ENCODE measurements at places on chromosomes 1 and 21. TPM values are rescaled to one million over a fixed set of nuclear protein-coding genes. Genes with fewer than 3 reads are reported as not detected.

GRCh38 chr1:10789803-10790702 lies 6.4 kb downstream of the CASZ1 start:
- DNase-seq, result no peak

GRCh38 chr1:107142140-107142542 lies 1.3 kb downstream of the NTNG1 start:
- no peak for DNase-seq

GRCh38 chr1:42921769-42922168 lies 36.9 kb downstream of the SLC2A1 start:
- no peak for DNase-seq

DNA sequence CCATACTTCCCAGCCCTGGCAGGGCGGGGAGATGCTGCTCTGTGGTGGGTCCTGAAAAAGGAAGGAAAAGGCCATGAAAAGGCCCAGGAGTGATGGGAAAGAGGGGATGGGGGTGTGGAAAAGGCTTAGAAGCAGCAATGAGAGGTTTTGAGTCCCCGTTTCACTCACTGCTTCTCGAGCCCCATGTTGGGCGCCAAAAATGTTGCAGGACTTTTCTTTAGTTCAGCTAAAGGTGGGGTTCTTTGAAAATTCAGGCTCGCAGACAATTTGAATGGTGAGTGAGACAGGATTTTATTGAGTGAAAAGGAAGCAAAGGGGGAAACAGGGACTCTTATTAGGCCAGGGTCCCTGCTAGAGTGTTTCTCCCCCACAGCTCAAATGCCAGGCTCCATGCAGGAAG lies 93.1 kb downstream of the MRPS6 start:
- DNase-seq, result no peak

DNA sequence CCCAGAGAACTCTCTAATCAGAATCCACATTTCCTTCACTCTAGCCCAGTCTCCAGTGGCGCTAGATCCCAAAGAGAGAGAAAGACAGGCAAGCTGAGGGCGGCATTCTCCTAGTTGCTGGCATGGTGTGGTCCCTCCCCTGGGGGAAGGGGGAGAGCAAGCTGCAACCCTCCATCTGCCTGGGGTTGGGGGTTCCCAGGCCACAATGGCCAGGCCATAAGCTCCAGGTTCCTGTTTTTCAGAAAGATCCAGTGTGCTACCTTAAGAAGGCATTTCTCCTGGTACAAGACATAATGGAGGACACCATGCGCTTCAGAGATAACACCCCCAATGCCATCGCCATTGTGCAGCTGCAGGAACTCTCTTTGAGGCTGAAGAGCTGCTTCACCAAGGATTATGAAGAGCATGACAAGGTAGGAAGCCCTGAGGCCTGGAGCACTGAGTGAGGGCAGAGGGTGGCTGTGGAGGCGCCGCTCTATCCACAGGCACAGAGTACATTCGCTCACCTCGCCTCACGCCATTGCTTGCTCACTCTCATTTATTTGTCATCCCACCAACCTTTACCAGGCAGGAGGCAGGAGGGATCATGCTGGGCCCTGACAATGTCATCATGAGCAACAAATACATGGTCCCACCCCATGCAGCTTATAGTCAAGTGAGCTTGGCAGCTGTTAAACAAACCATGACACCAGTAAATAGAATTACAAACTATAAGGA lies 6.6 kb downstream of the CSF1 start:
- no peak for DNase-seq

GRCh38 chr1:109252167-109252892 lies 3.0 kb downstream of the CELSR2 start:
- DNase-seq, result no peak

DNA sequence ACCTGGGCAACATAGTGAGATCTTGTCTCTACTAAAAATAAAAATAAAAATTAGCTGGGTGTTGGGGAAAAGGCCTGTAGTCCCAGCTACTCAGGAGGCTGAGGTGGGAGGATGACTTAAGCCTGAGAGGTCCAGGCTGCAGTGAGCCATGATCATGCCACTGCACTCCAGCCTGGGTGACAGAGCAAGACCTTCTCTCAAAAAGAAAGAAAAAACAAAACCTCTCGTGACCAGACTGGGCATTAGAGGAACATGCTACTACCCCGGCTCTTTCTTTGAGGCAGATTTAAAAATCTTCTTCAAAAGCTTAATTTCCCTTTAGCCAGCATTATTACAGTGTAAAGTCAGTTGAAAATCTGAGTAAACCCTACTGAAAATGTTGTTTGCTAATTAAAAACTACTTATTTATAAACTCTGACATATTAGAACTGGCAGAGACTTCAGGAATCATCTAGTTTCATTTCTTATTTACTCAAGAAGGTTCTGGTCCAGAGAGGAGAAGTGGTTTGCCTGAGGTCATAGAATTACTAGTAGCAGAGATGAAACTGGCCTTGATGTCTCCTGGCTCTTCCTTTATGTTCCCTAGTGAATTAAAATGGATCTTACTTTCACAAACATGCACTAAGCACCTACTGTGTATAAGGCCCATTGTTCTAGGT lies 11.6 kb upstream of the ELAVL4 start:
- DNase-seq, result no peak

DNA sequence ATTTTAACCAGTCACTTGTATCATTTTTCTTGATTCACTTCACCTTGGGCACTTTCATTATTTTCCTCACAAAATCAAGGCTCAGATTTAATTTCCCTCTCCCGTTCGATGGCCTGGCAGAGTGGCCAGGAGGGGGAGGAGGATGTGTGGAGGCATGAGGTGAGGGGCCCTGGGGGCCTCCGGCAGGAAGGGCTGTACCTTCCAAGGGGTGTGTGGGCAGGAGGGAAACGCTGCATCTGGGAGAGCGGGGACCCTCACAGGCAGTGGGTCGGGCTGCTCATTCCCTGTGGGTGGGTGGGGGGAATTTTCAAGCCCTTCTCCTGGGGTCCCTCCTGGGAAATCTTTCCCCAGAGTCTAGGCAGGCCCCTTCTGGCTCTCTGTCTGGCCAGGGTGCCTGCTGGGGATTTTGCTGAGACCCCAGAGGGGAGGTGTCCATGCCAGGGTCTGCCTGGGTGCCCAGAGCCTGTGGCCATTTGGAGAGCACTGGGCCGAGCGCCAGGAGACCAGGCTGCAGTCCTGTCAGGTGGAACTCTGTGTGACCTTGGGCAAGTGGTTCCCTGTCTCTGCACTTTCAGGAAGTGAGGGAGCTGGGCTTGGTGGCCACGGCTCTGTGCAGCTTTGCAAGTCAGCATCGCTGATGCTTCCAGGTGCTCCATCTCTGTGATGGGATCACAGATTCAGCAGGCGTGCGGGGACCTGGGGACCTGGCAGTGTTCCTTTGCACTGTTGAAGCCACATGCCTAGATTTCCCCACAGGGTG lies 81.9 kb upstream of the C1orf174 start:
- DNase-seq, result no peak

- DNase-seq, result no peak
Measured at GRCh38 chr1:46131093-46131492, 1.3 kb downstream of the PIK3R3 start.

DNA sequence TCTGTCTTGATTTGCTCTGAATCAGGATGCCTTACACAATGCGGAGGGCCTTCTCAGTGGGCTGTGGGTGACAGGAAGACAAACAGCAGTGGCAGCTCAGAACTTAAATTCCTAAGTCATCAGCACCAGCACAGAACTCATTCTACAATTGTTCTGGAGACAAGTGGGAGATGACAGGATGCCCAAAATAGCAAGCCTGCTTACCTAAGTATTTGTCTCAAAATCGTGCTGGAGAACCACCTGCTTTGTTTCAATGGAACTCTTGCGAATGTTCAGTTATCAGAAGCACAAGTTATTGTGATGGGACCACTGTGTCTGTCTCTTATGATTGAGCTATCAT lies 76.1 kb downstream of the VCAM1 start:
- DNase-seq, result no peak

DNA sequence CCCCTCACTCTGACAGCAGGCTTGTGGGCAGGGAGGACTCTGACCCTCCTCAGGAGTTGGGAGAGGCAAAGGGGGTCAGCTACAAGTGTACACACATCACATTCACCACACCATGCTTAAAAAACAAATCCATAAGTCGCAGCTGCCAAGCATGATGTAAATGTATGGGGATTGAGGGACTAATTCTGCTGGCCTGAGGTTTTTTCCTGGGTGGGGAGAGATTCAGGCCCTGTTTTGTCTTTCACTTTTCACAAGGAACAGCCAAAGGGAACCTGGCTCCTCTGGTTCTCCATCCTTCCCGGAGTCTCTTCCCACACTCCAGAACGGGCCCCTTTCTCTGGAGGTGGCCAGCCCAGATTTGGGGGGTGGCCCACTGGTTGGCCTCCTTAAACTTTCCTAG lies 1.3 kb upstream of the MTARC2 start:
- DNase-seq, result no peak

DNA sequence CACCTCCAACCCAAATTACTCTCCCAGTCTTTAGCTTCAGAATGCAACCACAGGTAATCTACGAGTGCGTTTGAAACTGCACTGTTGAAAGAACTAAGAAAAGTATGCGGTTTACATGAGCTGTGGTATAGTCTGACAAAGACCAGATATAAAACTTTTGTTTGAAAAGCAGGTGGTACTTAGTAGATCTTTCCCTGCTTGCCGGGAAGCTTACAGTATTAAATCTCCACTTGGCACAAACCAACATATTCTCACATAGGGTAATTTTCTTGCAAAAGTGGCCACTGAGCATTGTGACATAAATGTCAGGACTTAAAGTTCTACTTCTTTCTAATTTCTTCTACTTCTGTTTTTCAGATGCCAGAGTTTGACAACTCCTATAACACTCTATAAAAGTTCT lies 8.4 kb downstream of the RGS2 start:
- no peak for DNase-seq

DNA sequence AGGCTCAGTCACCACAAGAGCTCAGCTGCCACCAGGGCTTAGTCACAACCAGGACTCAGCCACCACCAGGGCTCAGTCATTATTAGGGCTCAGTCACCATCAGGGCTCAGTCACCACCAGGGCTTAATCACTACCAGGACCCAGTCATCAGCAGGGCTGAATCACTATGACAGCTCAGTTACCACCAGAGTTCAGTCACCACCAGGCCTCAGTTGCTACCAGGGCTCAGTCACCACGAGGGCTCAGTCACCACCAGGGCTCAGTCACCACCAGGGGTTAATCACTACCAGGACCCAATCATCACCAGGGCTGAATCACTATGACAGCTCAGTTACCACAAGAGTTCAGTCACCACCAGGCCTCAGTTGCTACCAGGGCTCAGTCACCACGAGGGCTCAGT lies 196.2 kb downstream of the NPHP4 start:
- no peak for DNase-seq

- DNase-seq, result no peak
Measured at GRCh38 chr1:18816808-18817207, 42.7 kb downstream of the TAS1R2 start.

GRCh38 chr1:6603238-6603914 lies 707 bp upstream of the KLHL21 start:
- DNase-seq, result no peak

GRCh38 chr1:245310571-245311531 lies 156.1 kb downstream of the KIF26B start:
- DNase-seq, result no peak

DNA sequence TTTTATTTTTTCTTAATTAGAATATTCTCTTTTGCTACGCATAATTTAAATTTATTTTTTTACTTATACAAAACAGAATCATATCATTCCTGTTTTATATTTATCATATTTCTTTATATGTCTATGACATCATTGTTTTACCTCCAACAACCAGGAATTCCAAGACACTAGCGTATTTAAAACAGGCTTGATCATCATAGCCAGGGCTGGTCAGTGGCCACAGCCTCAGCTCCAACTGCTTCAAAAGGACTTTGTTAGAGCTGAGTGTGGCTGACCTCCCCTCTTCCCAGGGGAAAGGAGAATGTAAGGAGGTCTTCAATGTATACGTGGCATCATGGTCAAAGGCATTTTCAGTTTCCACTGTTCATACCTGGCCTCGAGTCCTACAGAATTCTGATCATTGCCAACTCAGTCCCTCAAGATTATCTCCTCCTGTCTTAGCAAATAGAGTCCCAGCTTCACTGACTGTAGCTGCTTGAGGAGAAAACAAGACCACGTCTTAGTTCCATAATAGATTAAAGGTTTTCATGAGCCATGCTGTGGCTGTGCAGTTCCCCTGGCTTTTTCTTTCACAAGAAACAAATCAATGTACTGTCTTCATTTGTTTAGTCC lies 444.0 kb downstream of the PTPRC start:
- no peak for DNase-seq

DNA sequence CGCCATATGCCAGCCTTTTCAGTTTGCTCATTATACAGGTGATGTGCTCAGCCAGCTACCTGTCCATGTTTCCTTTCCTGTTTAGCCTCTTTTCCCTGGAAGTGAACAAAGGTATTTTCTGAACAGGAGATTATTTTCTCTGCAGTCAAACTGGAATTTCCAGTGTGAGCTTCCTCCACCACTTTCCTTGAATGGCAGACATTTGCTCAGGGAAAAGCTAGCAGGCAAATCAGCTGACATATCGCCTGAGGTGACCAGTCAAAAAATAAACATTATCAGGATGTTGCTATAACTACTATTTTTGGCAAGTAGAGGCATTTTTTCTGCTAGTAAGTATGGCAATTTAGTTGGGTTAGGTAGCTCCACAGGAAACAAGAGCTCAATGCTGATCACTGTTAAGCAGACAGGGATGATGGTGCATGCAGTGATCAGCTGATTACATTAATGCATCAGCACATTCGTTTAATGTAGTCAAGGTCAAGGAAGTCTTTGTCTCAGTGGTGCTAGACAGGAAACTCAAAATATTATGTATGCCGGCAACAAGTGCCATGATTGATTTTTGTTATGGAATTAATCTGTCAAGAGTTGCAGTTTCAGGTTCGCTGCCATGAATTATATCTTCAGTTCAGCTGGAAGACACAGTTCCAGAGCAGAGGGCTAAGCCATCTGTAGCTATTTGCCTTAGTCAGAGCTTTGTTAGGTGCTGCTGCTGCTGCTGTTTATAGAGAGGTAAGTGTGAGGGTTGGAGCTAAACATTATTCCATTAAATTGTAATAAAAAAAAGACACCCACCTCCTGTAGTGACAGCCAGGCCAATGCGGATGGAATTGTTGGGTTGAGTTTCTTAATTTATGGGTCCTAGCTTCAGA lies 179.7 kb upstream of the ST6GALNAC5 start:
- no peak for DNase-seq

Gene SPRR2A
- not detected for total RNA-seq

Gene ARHGAP30
- total RNA-seq, result not detected

Gene ITLN1
- not detected for total RNA-seq

Gene RAB13
- total RNA-seq, result 162 TPM

Gene OR6N1
- not detected for total RNA-seq

Gene C1orf174
- 23.6 TPM for total RNA-seq

Gene DYRK3
- 2.1 TPM for total RNA-seq

Gene FAM151A
- not detected for total RNA-seq

Gene COL9A2
- 2.1 TPM for total RNA-seq

Gene FCGR1A
- total RNA-seq, result not detected

Gene ZFP69
- total RNA-seq, result 4.9 TPM

Gene RIPPLY3
- total RNA-seq, result 0.21 TPM

Gene IL20
- total RNA-seq, result not detected

Gene OR2L5
- not detected for total RNA-seq

Gene DIRAS3
- total RNA-seq, result 1.7 TPM

Gene ACKR1
- not detected for total RNA-seq

Gene TMEM125
- not detected for total RNA-seq

Gene ACTN2
- total RNA-seq, result not detected
